ENCODE measurements at places on chromosomes 6 and 20.

- H3K4me1 ChIP-seq = peaks cover 69% of the 10 kb centered on the region
- DNase-seq = peak; percentile 60
- H3K27me3 ChIP-seq = peaks cover 9% of the 10 kb centered on the region
- no peaks in the 10 kb centered on the region for H3K36me3 ChIP-seq
- H3K27ac ChIP-seq = peak overlapping the region; percentile 95
- peak overlapping the region; percentile 84 for H3K4me3 ChIP-seq
These were observed 33.6 kb upstream of the BTN3A2 start for GRCh38 chr6:26331218-26332073.

DNA sequence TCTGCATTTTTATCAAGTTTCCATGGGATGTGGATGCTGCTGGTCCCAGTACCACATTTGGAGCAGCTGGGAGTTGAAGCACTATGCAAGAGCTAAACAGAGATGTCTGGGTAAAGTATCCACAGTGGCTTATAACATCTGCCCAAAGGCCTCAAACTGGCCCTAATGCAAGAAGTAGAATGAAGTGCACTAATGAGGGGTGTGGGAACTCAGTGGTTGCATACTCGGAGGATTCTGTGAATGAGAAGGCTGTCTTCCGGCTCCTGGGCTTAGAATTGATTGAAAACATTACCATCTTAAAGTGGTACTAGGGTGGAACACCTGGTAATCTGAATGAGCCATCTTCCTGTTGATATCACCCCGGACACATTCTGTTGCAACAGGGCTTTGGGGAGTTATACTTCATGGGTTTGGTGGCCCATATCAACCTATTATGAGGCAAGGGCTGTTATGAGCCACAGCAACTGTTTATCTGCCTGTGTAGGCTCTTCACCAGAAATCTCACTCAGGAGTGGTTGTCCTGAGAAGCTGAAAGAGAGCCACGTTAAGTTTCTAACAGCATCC lies 54.7 kb upstream of the SNRPB2 start:
- H3K4me3 ChIP-seq = no peak overlapping the region
- no peak for DNase-seq
- no peaks in the 10 kb centered on the region for H3K4me1 ChIP-seq
- peaks cover 6% of the 10 kb centered on the region for H3K27me3 ChIP-seq
- no peaks in the 10 kb centered on the region for H3K36me3 ChIP-seq
- no peak overlapping the region for H3K27ac ChIP-seq

- no peak overlapping the region for H3K27ac ChIP-seq
- no peak for DNase-seq
- no peaks in the 10 kb centered on the region for H3K27me3 ChIP-seq
- H3K4me3 ChIP-seq = no peak overlapping the region
- H3K36me3 ChIP-seq = no peaks in the 10 kb centered on the region
These were observed 53.4 kb downstream of the BPIFB1 start for GRCh38 chr20:33336375-33336774.

GRCh38 chr6:42417641-42418112 lies 34.0 kb downstream of the TRERF1 start:
- peak overlapping the region; percentile 53 for H3K4me3 ChIP-seq
- peak overlapping the region; percentile 5 for H3K27ac ChIP-seq
- H3K4me1 ChIP-seq = peaks cover 57% of the 10 kb centered on the region
- peaks cover 5% of the 10 kb centered on the region for H3K36me3 ChIP-seq
- DNase-seq = peak; percentile 70
- H3K27me3 ChIP-seq = no peaks in the 10 kb centered on the region

- no peak overlapping the region for H3K27ac ChIP-seq
- peaks cover 10% of the 10 kb centered on the region for H3K4me1 ChIP-seq
- H3K27me3 ChIP-seq = no peaks in the 10 kb centered on the region
- H3K36me3 ChIP-seq = no peaks in the 10 kb centered on the region
- DNase-seq = no peak
- H3K4me3 ChIP-seq = no peak overlapping the region
These were observed 398.0 kb upstream of the PLCB4 start for GRCh38 chr20:8670893-8671215.

DNA sequence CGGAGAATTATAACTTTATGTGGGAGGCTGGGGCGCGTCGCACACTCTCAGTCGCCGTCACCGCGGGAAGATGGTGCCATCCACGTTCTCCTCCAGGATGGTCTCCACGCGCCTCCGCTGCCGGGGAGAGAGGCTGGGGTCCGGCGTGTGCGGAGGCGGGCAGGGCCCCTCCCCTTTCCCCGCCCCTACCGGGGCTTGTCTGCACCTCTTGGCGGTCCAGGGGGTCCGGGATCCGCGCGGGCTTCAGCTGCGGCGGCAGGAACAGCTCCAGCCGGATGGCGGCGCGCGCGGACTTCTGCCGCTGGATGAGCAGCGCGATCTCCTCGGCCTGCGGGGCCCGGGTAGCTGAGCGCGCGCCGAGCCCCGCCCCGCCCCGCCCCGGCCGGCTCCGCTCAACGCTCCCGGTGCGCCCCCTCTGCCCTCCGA lies 807 bp downstream of the LKAAEAR1 start:
- H3K27me3 ChIP-seq = peaks cover 6% of the 10 kb centered on the region
- H3K27ac ChIP-seq = no peak overlapping the region
- peaks cover 33% of the 10 kb centered on the region for H3K4me1 ChIP-seq
- H3K4me3 ChIP-seq = peak overlapping the region; percentile 88

DNA sequence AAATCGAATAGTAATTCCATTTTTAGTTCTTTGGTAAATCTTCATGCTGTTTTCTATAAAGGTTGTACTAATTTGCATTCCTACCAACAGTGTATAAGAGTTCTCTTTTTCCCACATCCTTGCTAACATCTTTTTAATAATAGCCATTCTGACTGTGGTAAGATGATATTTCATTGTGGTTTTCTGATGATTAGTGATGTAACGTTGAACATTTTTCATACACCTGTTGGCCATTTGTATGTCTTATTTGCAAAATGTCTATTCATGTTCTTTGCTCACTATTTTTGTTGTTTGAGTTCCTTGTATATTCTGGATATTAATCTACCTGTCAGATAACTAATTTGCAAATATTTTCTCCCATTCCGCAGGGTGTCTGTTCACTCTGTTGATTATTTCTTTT lies 64.5 kb downstream of the LIN28B start:
- H3K27me3 ChIP-seq = peaks cover 13% of the 10 kb centered on the region
- no peak overlapping the region for H3K4me3 ChIP-seq
- H3K27ac ChIP-seq = no peak overlapping the region
- H3K36me3 ChIP-seq = no peaks in the 10 kb centered on the region

GRCh38 chr20:10157549-10157948 lies 61.1 kb upstream of the SNAP25 start:
- H3K4me3 ChIP-seq = no peak overlapping the region
- DNase-seq = no peak
- H3K27ac ChIP-seq = no peak overlapping the region
- peaks cover 2% of the 10 kb centered on the region for H3K36me3 ChIP-seq
- H3K27me3 ChIP-seq = peaks cover 8% of the 10 kb centered on the region
- no peaks in the 10 kb centered on the region for H3K4me1 ChIP-seq

- no peak for DNase-seq
- no peak overlapping the region for H3K27ac ChIP-seq
- H3K4me3 ChIP-seq = no peak overlapping the region
- H3K4me1 ChIP-seq = no peaks in the 10 kb centered on the region
- H3K27me3 ChIP-seq = no peaks in the 10 kb centered on the region
These were observed 246.4 kb downstream of the KHDRBS2 start for GRCh38 chr6:62039605-62040004.

DNA sequence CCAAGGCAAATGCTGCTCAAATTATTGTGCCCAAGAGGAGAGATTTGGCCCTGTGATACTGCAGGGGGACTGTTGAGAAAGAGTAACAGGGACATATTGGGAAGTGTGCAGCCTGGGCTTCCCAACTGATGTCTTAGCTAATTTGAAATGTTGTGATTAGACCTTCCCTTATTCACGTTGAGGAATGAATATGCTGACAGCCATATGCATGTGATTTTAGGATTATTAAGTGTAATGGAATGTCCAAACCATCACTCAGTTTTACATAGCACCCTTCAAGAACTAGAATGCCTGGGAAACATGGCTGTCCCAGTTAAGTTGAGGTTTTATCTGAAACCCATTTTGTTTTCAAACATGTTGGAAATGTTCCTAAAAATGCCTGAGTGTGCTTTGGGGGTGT lies 81.4 kb downstream of the CARMIL1 start:
- no peak overlapping the region for H3K27ac ChIP-seq
- H3K36me3 ChIP-seq = no peaks in the 10 kb centered on the region
- no peak for DNase-seq
- no peaks in the 10 kb centered on the region for H3K27me3 ChIP-seq
- H3K4me1 ChIP-seq = peaks cover 26% of the 10 kb centered on the region

- H3K36me3 ChIP-seq = no peaks in the 10 kb centered on the region
- H3K27ac ChIP-seq = no peak overlapping the region
- peaks cover 10% of the 10 kb centered on the region for H3K27me3 ChIP-seq
- no peak overlapping the region for H3K4me3 ChIP-seq
- H3K4me1 ChIP-seq = peaks cover 13% of the 10 kb centered on the region
These were observed 46.1 kb downstream of the PRDM1 start for GRCh38 chr6:106132153-106132698.

- no peak overlapping the region for H3K4me3 ChIP-seq
- no peak for DNase-seq
- H3K4me1 ChIP-seq = no peaks in the 10 kb centered on the region
- no peaks in the 10 kb centered on the region for H3K27me3 ChIP-seq
- H3K27ac ChIP-seq = no peak overlapping the region
These were observed 23.8 kb upstream of the LAMP5 start for GRCh38 chr20:9490631-9491030.

DNA sequence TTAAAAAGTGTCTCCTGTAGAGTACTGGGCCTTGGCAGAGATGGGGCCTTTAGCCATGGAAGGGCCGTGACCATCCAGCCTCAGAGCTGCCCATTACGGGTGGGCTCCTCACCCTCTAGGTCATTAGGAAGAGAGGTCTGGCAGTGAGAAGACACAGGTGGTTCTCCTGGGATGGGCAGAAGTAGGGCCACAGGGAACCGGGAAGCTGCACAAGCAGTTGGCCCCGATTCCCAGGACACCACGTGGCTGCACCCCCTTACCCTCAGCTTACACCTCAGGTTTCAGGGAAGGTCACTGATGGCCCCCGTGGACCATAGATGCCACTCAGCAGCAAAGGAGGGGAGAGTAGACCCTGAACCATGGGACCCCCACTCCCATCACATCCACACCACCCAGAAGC lies 1.6 kb downstream of the RAET1G start:
- DNase-seq = no peak
- peaks cover 33% of the 10 kb centered on the region for H3K4me1 ChIP-seq
- no peaks in the 10 kb centered on the region for H3K36me3 ChIP-seq

- no peak overlapping the region for H3K27ac ChIP-seq
- no peak overlapping the region for H3K4me3 ChIP-seq
- no peaks in the 10 kb centered on the region for H3K36me3 ChIP-seq
- no peak for DNase-seq
These were observed 175.7 kb downstream of the ALDH8A1 start for GRCh38 chr6:134774201-134774638.

DNA sequence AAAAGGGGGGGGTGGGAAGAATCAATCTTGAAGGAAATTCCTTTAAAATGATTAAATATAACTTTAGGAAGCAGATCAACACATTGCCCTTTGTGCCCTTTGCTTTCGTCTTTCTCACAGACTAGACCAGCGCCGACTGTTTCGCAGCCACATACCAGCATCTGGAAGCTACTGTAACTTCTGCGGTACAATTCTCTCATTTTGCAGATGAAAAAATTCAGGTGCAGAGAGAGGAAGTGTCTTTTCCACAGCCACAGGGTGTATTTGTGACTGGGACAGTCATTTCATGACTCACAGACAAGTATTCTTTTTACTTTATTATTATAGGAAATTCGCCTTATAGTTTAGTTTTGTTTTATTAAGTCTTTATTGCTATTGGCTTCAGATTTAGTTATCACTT lies 84.2 kb downstream of the UST start:
- peaks cover 8% of the 10 kb centered on the region for H3K27me3 ChIP-seq
- peak overlapping the region; percentile 95 for H3K27ac ChIP-seq
- peak overlapping the region; percentile 92 for H3K4me3 ChIP-seq
- DNase-seq = peak; percentile 33
- H3K36me3 ChIP-seq = no peaks in the 10 kb centered on the region
